ENCODE measurements at places on chromosomes 3 and 15.

DNA sequence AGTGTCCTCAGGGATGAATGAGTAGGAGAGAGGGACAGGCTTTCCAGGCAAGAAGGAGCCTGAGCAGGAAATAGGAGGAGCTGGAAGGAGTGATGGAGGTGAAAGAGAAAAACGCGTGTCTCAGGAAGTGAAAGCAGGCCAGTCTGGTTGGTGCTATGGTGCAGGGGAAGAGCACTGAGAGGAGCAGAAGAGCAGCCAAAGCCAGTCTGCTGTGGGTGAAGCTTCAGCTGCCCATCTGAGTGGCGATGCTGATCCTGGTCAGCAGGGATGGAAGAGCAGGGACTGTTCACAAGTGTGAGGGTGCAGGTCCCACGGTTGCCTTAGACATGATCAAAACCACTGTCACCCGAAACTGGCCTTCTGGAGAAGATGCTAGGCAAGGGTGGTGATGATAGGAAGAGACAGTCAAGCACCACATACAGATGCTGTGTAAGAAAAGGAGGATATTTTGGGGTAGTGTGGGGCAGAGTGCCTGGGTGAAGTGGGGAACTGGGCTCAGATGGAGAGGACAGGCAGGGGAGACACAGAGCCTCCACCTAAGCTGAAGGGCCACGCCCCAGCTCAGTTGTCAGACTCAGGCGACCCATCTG lies 5.5 kb upstream of the KY start:
- no peak for DNase-seq

DNA sequence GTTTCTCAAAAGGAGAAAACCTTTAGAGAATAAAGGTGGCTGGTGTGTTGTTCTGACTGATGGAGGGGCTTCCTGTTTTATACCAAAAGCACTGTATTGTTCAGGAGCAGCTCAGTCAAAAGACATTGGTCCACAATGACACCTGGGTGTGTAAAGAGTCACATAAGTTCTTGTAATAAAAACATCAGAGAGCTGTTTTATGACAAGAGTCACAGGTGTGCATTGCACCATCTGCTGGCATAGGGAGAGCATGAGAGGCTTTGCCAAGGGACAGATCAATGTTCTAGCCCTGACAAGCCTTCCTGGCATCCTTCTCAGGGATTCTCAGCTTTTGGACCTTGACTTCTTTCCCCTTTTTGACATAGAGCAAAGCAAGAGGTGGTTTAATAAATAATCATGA lies 20.4 kb downstream of the ARPP21 start:
- DNase-seq = no peak

DNA sequence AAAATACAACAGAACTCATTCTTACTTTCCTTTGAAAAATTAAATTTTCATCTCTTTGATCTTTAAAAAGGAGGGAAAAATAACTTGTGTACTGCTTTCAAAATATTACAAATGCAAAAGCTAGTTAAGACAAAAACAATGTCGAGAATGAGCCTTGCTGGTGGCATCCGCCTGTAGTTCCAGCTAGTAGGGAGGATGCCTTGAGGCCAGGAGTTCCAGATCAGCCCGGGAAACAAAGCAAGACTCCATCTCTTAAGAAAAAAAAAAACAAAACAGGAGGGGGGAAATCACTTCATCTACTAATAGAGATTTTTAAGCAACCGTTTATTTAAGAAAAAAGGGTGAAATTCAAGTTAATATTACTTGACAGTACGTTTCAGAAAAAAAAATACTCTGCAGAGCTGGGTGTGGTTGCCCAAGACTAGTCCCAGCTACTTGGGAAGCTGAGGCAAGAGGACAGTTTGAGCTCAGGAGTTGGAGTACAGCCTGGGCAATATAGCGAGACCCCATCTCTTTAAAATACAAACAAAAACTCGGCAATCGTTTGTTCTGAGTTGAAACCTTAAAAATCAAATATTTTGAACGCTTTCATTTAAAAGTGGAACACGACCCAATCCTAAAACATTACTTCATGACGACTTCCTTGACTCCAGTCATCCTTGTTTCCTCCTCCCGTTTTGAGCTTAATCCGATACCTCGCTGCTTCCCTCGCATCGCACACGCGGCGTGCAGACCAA lies 1.2 kb downstream of the KPNA1 start:
- DNase-seq = no peak

DNA sequence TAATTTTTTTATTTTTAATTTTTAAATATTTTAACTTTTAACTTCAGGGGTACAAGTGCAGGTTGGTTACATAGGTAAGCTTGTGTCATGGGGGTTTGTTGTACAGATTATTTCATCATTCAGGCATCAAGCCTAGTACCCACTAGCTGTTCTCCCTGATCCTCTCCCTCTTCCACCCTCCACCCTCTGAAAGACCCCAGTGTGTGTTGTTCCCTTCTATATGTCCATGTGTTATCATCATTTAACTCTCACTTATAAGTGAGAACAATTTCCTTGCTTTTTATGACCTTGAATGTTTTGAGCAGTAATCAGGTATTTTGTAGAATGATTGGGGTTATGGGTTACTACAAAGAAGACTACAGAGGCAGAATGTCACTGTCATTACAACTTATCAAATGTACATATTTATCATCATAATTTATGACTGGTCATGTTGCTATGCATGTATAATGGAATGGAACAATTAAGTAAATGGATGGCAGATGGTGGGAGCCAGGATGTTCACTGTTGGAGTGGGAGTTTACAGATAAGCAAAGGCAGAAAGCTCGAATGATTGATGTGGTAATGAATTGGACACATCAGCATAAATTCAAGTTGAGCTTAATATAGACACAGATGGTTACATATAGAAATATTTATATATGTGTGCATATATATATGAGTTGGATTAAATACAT lies 563.8 kb upstream of the ROBO1 start:
- DNase-seq = no peak

GRCh38 chr3:112860898-112861297 lies 14.2 kb upstream of the CD200R1L start:
- no peak for DNase-seq

GRCh38 chr3:169607949-169608348 lies 55.6 kb downstream of the MECOM start:
- DNase-seq = no peak

- DNase-seq = no peak
Measured at GRCh38 chr3:45104715-45105711, 41.2 kb downstream of the CDCP1 start.

GRCh38 chr3:73225991-73226390 lies 164.5 kb downstream of the EBLN2 start:
- DNase-seq = no peak

DNA sequence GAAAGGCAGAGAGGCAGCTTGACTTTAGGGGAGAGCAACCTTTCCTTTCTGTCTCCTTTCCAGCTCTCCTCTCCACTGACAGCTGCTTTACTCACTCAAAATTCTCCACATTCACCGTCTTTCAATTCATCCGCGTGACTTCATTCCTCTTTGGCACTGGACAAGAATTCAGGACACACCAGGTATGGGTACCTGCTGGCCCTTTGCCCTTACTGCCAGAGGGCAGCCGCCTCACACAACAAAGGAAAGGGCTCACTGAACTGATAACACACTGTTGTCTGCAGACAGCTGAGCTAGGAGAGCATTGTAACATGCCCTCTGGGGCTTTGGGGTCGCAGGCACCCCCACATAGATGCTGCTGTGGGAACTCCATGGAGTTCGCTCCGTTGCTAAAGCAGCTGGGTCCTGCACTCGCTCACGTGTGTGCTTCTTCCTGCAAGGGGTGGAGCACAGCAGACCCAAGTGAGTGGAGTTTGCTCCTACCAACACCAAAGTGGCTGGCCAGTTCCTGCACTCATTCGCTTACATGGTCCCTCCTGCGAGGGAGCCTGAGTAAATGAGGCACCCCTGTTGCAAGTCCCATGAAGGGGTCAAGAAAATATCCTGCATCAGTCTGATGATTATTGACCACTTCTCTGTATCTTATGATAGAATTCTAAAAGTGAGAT lies 79.0 kb upstream of the SGO1 start:
- DNase-seq = no peak

DNA sequence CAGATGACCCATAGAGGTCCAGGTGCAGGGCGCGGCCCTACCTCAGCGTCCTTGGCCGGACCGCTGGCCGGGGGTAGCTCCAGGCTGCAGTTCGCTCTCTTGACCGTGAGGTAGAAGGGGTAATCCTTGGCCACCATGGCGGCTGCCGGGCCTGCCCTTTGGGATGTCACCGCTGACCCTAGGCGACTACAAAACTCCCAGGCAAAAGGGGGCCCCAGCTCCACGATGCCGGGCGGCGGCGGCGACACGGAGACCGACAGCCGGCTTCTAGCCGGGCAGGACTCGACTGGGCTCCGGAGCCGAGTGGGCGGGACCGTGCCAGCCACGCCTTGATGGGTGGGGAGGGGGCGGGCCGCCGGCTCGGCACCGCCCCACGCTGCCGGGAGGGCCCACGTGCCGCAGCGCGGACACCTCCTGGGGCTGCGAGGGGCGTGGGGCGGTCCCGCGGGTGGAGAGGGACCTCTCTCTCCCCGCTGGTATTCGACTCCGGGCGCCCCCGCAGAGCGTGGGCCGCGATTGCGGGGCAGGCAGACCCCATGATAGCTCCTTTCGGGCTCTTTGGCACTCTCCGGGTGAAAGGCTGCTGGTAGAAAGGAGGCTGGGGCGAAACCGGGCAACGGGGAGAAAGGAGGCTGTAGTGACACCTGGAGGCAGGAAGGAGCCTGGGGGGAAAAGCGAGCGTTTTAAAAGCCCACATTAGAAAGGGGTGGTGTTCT lies at the start of gene ARHGEF3:
Gene ARHGEF3 (minus strand): TSS at position 288 of the 716 bp plus-strand sequence. CDS start 151 bp downstream, at position 137.
- peak; percentile 83 for DNase-seq

- no peak for DNase-seq
Measured at GRCh38 chr3:127794402-127794801, 27.9 kb downstream of the MGLL start.

GRCh38 chr15:72339777-72340177 lies 19.8 kb upstream of the CELF6 start:
- no peak for DNase-seq
